ENCODE measurements at places on chromosomes 2 and 18.
A peak's percentile ranks its signal among the peaks of the same experiment; 100 is the strongest.

GRCh38 chr18:69408522-69408921, 7.8 kb downstream of the DOK6 start:
- no peak for DNase-seq

DNA sequence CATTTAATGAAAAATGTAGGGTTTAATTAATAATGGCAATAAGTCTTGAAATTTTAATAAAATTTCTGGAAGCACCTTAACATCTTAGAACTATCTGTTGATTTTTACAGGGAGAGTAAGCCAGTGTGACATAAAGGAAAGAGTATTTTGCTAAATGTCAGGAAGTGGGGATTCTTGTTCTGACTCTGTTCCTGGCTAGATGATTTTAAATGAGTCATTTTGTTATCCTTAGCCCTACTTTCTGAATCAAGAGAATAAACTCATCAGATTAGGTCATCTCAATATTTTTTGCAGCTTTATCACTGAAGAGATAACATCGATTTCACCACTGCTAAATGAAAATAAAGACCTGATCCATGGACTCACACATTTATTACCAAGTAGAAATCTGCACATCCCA, 377.5 kb upstream of the CYRIA start:
- DNase-seq: no peak

GRCh38 chr2:177334940-177335543, 57.5 kb upstream of the AGPS start:
- DNase-seq: peak; percentile 6

GRCh38 chr2:241379481-241380480, 23.7 kb downstream of the FARP2 start:
- DNase-seq: no peak

GRCh38 chr2:217142649-217143266, 282.9 kb upstream of the TNP1 start:
- DNase-seq: peak; percentile 25

DNA sequence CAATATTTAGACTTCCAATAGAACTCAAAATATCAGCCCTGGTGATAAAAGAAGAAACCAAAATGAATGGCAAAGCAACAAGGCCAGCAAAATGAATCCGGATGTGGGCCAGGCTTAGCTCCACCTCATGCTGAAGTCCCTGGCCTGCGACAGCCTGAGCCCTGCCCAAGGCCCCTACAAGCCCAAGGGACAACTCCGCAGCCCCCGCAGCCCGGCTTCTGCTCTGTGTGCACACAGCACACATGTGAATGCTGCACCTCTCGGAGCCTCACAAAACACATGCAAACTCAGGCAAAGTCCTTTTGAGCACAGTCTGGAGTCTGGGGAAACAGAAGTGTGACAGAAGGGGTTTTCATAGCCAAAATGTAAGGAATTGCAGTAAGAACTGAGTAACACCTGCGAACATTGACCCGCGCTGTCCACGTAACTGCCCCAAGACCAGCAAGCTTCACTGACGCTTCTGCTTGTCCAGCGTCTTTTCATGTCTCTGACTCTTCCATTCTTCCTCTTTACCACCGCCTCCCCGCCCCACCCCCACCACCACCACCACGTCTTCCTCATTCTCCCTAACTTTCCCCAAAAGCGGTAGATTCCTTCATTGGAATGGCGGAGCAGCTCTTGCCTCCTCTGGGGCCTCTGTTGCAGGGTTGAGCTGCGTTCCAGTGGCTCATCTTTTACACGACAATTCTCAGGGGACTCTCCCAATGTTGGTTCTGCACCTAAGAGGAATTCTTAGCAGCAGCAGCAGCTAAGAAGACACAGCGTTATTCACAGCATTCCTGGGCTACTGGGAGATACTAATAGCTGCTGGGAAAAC, 136.4 kb upstream of the COPS8 start:
- peak; percentile 42 for DNase-seq

DNA sequence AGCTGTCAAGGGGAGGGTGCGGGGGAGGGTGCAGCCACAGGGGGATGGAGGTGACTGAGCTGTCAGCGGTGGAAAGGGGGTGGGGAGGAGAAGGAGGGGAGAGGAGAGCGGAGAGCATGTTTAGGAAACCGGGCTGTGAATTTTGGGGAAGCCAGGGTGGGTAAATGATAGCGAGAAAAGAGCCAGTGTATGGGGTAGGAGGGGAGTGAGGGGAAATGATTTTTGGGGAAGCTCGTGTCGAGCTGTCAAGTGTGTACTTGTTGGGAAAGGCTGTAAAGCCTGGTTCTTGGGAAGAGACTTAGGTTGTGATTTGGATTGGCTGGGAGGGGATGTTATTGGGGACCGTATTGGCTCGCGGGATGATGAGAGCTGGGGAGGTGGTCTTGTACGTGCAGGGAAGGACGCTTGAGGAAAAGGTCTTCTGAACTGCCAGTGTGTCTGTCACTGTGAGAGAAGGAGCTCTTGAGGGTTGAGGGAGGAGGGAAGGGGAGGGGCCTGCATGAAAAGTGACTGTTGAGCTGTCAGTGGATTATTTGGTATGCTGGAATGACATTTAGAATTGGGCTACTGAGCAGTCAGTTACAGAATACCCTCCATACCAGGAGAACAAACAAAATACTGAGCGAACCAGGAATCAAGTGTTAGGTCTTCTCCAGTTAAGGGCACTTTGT, 1.0 kb downstream of the UBR3 start:
- DNase-seq: peak; percentile 65

- DNase-seq: peak; percentile 28
Observed at GRCh38 chr18:7946734-7947377, 379.7 kb downstream of the PTPRM start.

DNA sequence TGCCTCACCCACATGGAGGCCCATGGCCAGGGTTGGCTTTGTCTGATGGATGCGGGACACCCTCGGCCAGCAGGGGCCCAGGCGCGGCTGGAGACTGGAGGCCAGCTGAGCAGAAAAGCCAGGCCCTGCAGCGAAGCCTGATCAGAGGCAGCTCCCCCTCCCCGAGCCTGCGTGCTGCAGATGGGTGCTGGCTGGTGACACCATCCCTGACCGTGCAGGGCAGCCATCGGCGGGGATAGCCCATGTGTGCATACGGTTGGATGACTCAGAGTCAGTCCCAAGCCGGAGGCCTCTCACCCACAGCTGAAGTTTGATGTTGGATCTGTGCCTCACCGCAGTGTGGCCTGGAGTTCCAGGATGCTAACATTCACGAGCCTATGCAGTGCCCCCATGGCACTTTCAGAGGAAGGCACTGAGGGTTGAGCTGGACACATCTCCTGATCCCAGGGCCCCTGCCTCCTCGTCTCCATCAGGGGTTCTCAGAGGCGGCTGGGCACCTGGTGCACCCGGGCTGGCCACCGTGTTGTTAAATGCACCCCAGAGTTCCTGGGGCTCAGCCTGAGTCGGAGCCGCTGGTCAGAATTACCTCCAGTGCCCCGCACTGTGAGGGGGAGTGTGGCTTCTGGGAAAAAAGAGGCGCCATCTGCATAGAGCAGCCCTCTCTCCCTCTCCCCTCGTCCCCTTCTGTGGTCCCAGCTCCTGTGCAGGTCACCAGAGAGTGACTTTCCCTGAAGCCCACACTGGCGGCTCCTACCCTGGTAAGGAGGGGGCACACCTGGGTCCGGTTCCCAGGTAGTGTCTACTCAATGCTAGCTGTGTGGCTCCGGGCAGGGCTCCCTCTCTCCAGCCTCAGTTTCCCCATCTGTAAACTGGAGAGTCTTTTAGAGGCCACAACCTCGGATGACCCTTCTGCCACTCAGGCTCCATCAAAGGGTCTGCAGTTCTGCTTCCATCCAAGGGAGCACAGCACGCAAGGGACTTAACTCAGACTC, 19.4 kb upstream of the KIF1A start:
- peak; percentile 53 for DNase-seq

- DNase-seq: no peak
Observed at GRCh38 chr18:78123926-78124797, 855.5 kb upstream of the SALL3 start.

DNA sequence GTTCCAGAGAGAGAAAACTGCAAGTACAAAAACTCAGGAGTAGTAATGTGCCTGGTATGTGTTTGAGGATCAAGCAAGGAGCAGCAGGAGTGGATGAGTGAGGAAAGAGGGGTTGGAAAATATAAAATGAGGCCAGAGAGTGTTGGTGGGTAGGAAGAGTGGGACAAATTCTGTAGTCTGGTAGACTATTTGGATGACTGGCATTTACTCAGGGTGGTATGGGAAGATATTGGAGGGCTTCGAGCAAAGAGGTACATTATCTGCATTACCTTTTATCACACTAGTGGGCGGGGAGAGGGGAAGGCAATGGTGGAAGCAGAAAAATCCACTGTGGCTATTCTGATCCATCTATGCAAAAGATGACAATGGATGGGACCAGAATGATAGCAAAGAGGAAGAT, 381.7 kb upstream of the VWC2L start:
- DNase-seq: no peak

DNA sequence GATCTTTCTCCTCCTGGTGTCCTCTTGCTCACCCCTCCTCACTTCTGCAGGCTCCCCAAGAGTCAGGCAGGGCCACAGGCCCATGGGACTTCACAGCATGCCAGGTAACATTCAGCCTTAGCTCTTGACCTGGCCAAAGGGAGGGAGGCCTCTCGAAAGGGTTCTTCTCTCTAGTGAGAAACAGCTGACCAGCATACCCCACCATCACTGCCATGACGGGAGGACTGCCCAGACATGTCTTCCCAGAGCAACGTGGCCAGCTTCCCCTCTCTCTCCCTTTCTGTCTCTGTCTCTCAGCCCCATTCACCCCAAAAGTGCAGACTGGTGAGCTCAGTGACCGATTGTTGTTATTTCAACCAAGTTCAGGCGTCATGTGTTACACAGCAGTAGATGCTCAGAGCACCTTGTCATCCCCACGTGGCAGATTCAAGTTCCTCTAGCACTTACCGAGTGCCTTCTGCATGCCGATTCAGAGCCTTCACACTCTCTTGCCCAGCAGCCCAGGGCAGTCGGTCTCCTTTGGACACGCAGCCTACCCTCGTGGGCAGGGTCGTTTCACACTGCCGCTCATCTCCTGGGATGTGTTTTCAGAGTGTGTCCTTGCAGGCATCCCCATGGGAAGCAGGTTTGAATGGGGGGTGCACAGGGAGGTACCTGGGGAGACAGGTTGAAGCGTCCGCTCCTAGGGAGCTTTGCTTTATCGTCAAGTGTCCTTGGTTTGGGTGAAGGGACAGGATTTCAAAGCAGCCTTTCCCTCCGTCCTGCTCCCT, 259.9 kb downstream of the NDUFA10 start:
- DNase-seq: no peak

DNA sequence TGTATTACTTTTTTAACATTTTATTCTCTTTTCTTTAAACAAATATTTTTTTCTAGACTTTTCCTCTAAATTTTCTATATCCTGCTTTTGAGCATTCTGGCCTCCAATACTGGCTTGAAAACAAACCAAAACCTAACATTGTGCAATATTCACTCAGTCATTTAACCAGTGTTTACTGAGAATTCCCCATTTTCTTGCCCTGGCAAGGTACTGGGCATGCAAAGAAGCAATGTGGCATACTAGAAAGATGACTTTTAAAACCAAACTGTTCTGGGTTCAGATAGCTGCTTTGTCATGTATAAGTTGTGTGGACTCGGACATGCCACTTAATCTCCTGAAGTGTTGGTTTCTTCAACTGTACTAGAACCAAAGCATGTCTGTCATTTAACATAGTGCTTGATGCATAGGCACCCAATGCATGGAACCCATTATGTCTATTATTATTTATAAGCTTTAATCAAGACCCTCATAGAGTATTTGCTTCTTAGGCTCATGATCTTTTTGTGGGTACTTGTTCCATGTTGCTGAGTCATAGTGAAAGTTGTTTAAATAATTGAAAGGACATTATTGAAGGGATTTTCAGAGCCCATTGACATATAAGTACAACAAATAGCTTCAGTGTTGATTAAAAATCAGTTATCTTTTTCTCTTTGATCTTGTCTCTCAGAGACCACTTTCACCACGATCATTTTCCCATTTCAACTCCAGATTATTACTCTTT, 185.4 kb upstream of the OSR1 start:
- no peak for DNase-seq

DNA sequence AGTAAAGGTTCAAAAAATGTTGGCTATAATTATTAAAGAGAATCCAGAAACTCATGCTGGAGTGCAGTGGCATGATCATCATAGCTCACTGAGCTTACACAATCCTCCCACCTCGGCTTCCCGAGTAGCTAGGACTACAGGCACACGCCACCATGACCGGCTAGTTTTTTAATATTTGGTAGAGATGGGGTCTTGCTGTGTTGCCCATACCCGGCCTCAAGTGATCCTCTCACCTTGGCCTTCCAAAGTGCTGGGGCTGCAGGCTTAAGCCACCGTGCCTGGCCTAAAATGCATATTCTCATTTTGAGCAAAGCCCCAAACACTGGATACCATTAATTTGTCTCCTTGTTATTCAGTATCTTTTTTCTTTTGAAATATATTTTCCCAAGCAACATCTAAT, 32.4 kb downstream of the MEMO1 start:
- no peak for DNase-seq

GRCh38 chr18:32238635-32239268, 48.9 kb downstream of the MEP1B start:
- DNase-seq: peak; percentile 39

- peak; percentile 80 for DNase-seq
Observed at GRCh38 chr2:73983322-73984202, 1.1 kb upstream of the TET3 start.

DNA sequence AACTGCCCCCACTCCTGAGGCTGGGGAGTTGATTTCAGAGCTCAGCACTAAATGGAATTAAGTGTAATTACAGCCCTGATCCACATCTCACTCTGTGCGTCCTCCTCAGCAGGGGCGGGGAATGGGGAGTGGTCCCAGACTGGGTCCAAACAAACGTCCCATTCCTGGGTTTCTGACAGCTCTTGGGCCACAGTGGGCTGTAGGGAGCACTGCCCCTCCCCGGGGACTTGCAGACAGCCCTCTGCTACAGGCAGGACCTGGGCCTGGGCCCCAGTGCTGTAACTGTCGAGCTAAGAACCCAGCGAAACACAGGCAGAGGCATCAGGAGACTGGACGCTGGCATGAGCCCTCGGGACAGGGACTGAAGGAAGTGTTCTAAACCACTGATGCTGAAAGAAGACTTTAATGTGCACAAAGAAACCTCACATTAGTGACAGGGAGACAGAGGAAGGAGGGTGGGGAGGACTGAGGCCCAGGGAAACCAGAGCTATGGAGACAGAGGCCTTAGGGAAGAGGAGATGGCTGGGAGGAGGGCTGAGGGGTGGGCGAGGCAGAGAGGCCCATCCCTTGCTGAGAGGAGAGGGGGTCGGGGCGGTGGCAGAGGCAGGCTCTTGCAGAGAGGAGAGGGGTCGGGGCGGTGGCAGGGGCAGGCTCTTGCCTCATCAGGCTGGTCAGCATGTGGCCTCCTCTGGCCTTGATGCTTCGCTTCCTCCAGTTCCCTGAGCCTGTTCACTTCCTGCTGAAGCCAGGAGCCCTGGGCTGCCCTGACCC, 5.8 kb upstream of the SEMA4C start:
- peak; percentile 88 for DNase-seq

- DNase-seq: no peak
Observed at GRCh38 chr18:79630281-79631095, 49.1 kb upstream of the CTDP1 start.

GRCh38 chr2:149221002-149221401, 109.4 kb upstream of the LYPD6 start:
- DNase-seq: no peak

- DNase-seq: no peak
Observed at GRCh38 chr2:95343429-95344214, 46.5 kb downstream of the KCNIP3 start.

- no peak for DNase-seq
Observed at GRCh38 chr2:6237039-6237660, 545.0 kb downstream of the SOX11 start.

- DNase-seq: no peak
Observed at GRCh38 chr2:219142329-219142728, 18.3 kb downstream of the NHEJ1 start.

- DNase-seq: peak; percentile 25
Observed at GRCh38 chr2:69387770-69388481, 899 bp upstream of the GFPT1 start.
